AG08395 (cell line): ENCODE measurements at places on chromosomes 3 and 15.

- no peak for DNase-seq
Observed at GRCh38 chr3:138241061-138241460, 54.0 kb downstream of the ARMC8 start.

- DNase-seq = no peak
Observed at GRCh38 chr15:60480888-60481287, 1.9 kb upstream of the ICE2 start.

GRCh38 chr3:9430733-9431132 lies 33.3 kb downstream of the SETD5 start:
- no peak for DNase-seq

DNA sequence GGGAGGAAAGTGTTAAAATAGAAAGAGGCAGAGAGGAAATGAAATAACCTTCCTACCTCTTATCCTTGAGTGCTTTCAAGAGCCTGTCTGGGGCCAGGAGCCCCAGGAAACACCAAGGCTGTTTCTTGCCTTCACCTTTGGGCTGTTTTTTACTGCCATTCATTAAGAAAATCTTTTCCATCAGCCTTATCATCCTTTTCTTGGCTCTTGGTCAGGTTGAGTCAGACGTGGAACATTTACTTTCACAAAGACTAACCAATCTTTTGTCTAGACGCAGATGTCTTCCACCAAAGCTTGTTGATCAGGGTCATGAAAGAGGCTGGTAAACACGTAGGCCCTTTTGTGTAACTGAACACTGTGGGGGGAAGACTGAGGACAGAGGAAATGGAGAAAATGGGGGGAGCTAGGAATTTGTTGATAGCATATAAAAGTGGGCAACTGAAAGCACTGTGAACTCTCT lies 151.0 kb upstream of the THBS1 start:
- peak; percentile 71 for DNase-seq

- no peak for DNase-seq
Observed at GRCh38 chr15:94673801-94674200, 442.4 kb downstream of the MCTP2 start.

- DNase-seq = no peak
Observed at GRCh38 chr3:123038751-123039150, 11.2 kb upstream of the SEMA5B start.

GRCh38 chr3:59246719-59247401 lies 197.0 kb upstream of the CFAP20DC start:
- no peak for DNase-seq

GRCh38 chr3:12472796-12473195 lies 11.5 kb upstream of the TSEN2 start:
- no peak for DNase-seq

GRCh38 chr15:80580106-80580505 lies 115.0 kb upstream of the ABHD17C start:
- peak; percentile 45 for DNase-seq

GRCh38 chr3:8938021-8938420 lies 25.3 kb downstream of the RAD18 start:
- DNase-seq = peak; percentile 22

GRCh38 chr3:1017870-1018269 lies 75.0 kb upstream of the CNTN6 start:
- no peak for DNase-seq

DNA sequence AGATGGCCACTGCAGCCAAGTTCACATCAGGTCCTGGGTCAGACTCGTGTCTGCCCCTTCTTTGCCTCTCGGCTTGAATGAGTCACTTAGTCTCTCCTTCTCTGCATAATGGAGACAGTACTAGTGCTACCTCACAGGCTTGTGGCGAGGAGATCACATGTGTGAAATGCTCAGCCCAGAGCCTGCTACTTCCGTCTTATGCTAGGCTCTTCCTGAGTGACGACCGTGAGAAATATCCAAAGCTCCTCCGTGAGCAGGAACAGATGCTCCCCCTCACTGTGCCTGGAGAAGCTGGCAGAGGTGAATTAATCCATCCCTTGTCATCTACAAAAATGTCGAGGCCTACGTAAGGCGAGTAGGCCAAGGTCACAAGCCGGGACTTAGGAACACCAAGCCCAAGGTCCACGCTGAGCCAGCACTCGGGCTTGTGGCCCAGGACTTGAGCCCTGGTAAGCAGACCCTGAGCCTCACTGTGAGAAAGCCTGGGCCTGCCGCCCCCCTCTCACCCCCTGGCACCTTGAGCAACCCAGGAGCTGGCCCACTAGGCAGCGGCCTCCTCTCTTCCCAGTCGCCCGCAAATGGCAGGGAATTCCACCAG lies 17.9 kb downstream of the PAK6 start:
- no peak for DNase-seq

DNA sequence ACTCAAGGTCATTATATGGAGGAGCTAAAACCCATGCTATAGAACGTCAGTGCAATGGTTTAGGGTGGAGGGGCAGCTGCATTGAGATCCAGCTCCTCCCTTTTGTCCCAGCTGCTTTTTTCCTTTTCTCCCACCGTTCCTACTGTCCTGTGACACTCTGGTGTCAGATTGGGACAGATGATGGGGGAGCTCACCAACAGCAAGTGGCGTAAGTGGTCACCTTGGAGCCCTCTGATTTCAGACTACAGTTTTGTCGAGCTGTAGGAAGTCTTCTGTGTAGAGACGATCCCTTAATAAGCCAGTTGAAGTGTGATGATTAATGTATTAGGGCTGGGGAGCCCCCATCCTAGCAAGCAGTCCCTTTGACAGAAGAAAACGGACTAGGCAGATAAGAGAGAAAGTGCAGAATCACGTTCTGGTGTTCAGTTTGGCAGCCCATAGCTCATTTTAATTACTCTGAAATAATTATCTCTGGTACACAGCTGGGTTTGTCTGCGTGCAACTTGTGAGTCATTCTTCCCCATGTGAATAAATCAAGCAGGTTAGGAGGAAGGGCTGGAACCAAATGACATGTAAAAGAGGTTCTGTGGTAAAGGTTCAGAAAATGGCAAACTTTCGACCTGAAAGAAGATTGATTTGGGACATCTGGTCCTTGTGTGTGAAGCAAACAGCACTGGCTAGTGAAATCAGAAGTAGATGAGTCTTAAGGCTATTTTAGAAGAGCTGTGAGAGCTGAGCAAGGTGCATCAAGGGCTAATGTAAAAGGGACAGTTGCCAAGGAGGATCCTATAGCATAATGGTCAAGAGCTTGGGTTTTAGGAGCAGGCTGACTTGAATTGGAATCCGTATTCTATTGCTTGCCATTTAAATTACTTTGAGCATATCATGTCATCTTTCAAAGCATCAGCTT lies 241.4 kb downstream of the EDEM1 start:
- DNase-seq = no peak

GRCh38 chr15:30044377-30044776 lies 38.4 kb upstream of the GOLGA8J start:
- DNase-seq = no peak

- DNase-seq = peak; percentile 85
Observed at GRCh38 chr3:53806182-53807116, 39.8 kb downstream of the CHDH start.

GRCh38 chr15:89785064-89785773 lies 9.1 kb downstream of the MESP2 start:
- no peak for DNase-seq

- no peak for DNase-seq
Observed at GRCh38 chr3:64111872-64112271, 88.6 kb upstream of the PSMD6 start.

DNA sequence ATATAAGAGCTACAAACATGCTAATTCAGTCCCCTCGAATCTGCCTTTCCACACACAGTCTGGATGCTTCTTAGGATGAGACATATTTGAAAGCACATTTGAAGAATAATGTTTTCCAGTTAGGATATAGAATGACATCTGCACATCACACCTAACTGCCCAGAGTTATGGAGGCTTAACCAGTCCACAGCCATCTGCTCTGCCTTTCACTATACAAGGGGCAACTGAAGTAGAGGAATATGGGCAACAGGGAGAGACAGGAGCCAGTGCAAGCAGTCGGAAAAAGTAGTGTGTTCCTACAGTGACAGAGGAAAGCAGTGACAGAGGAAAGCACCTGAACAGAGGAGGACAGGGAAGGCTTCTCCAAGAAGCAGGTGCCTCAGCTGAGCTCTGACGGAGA lies 79.0 kb upstream of the CLDN18 start:
- no peak for DNase-seq

GRCh38 chr3:42088803-42089530 lies 2.2 kb upstream of the TRAK1 start:
- no peak for DNase-seq

GRCh38 chr3:72421126-72421525 lies 427.1 kb downstream of the SHQ1 start:
- no peak for DNase-seq

GRCh38 chr3:29416514-29416913 lies 135.6 kb downstream of the RBMS3 start:
- DNase-seq = no peak

DNA sequence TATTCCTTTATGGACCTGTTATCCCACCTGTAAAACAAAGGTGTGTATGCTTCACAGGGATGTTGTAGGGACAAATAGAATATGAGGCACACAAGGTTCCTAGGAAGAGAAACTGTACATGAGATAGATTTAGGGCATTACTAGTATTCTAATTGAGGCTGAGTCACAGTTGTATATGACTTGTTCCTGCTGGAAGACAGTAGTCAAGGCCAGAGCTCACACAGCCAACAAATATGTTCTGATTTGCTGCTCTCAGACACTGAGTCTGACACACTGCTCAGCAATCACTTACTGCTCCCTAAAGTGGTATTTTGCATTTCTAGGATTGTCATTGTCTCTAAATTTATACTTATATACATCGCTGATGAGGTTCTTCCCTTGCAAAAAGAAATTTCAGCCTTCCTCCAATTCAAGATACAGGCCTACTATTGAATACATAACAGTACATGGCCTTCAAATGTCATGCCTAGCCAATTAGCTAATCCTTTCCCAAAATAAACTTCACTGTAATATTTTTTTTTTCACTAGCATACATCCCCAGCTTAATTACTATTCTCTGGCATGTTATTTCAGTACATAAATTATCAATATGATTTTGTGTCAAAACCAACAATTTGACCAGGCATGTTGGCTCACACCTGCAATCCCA lies 69.8 kb downstream of the TIGIT start:
- peak; percentile 81 for DNase-seq

DNA sequence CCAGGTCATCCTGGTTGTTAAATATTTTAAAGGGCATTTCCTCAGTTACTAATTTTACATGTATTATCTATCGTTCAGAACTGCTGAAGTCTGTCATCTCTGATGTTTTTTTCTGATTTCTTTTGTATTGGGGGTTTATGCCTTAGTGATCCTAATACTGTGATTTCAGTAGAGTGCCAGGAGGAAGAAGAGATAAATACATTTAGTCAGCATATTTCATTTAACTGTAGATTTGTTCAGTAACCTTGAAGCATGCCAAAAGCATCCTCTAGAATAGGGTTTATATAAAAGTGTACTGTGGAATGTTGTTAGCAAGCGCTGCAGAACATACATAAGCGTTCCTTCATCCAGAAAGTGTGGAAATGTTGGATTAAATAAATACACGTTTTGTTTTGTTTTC lies 342.3 kb upstream of the DPPA4 start:
- DNase-seq = no peak

GRCh38 chr3:88151358-88151757 lies 1.6 kb downstream of the C3orf38 start:
- DNase-seq = no peak

GRCh38 chr3:151770956-151771355 lies 37.2 kb downstream of the AADACL2 start:
- peak; percentile 67 for DNase-seq

- no peak for DNase-seq
Observed at GRCh38 chr3:11542551-11542950, 101.2 kb downstream of the VGLL4 start.

DNA sequence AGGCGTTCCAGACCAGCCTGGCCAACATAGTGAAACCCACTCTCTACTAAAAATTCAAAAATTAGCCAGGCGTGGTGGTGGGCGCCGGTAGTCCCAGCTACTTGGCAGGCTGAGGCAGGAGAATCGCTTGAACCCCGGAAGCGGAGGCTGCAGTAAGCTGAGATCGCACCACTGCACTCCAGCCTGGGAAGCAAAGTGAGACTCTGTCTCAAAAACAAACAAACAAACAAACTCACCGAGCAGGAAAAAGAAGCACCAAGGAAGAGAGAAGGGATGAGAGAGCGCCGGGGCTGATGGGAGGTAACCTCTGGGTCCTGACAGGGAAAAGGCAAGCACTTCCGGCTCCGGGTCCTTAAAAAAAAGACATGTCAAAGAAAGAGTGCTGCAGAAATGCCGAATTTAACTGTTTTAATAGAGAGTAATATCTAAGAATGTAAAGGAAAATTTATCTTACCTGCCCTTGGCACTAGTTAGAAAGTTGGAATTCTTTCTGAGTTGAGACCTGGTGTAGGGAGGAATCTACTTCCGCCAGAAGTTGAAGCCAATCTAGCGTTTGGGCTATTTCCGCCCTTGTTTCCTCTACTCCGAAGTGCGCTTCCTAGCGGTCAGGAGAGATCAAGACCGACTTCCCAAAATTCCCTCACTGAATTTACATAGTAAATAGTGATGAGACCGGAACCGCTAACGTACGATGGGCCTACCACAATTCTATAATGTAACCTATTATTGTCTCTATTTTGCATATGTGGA lies 29.1 kb downstream of the EFCAB12 start:
- peak; percentile 90 for DNase-seq

GRCh38 chr3:30610702-30611368 lies 4.4 kb downstream of the TGFBR2 start:
- no peak for DNase-seq

DNA sequence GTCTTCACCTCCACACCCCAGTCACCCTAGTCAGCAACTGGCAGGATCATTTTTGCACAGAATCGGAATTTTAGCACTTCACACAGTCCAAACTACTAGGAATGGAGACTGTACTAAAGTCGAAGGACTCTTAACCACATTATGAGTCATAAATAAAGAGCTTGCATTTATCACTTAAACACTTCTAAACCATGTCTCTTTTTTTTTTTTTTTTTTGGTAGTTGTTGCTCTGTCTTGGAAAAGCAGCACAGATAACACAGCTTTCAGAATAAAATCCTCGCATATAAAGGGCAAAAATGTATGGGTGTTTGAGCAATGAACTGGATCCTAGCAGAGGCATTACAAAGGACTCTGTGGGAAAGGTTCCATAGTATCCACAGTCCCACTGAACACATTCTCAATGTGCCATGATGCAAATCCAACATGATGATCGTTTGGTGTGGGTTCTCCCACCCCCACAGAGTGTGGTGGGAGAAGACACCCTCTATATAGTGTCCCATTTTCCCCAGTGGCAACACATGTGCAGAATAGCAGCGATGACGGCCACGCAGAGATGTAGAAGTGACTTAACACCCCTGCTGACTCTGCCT lies 47.1 kb downstream of the FOXP1 start:
- peak; percentile 85 for DNase-seq

DNA sequence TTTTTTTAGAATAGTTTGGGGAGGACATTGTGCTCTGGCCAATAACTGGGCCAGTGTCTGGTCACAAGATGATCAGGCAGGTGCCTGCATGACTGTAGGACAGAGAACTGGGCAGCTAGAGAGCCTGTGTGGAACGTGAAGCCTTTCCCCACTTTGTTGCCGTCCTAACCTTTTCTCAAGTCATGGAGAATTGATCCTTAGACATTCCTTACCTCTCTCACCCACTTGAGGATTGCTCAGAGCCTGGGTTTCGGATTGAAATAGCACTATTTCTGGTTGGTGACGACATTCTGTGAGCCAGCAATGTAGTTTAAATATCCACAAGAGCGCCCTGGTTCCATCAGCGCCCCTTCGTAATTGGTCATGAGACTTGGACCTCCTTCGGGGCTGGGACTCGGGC lies 138.4 kb downstream of the IGF1R start:
- DNase-seq = no peak

- DNase-seq = no peak
Observed at GRCh38 chr15:101326462-101327146, 31.6 kb upstream of the SNRPA1 start.

- no peak for DNase-seq
Observed at GRCh38 chr3:32616267-32616962, 45.8 kb upstream of the DYNC1LI1 start.

- DNase-seq = no peak
Observed at GRCh38 chr15:83476066-83476465, 28.9 kb downstream of the SH3GL3 start.
